ENCODE measurements at places on chromosomes 6 and 20. TPM values are rescaled to one million over a fixed set of nuclear protein-coding genes. Genes with fewer than 3 reads are reported as not detected.

DNA sequence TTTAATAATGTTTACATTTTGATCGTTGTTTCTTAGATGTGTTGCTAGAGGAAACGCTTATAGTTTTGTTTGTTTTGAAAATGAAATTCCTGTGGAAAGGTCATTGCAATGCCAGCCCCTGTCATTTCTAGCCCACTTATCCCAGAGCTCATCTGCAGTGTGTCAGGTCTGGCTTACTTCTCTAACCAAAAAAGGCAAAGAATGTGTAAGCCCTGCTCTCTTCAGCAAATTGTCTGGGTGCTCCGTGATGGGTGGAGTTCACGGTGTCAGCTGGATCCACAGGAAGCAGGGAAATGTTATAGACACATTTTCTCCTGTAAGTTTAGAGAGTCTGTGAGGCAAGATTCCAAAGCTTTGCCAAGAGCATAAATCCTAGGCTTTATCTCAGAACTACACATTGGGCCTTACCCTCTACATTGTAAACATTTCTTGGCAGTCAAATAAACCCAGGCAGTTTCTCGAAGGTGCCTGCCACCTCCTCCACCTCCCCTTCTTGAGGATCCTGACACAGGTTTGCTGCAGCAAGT, 50.9 kb downstream of the RPRD1B start:
- H3K27ac ChIP-seq = peak overlapping the region; percentile 78
- H3K4me3 ChIP-seq = no peak overlapping the region
- DNase-seq = no peak

DNA sequence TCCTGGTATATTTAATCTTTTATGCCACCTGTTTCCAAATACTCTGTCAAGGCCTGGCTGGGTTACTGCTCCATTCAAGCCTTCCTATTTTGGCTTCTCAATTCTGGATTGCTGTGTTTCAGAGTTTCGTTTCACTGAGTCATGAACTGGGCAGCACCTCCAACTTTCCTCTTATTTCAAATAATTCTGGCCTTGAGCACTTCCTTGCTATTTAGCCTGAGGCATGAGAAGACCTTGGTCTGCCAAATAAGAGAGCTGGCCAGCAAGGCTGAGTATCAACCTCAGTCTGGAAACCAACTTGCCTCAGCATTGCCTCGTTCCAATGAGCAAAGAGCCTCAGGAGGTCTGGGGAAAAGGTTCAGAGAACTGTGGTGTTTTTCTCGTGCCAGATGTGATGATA, 66.6 kb downstream of the TNFAIP3 start:
- H3K4me1 ChIP-seq = no peaks in the 10 kb centered on the region
- no peaks in the 10 kb centered on the region for H3K36me3 ChIP-seq
- H3K27ac ChIP-seq = no peak overlapping the region
- H3K27me3 ChIP-seq = no peaks in the 10 kb centered on the region
- no peak overlapping the region for H3K4me3 ChIP-seq
- DNase-seq = no peak

GRCh38 chr6:79776076-79776475, 144.9 kb downstream of the SH3BGRL2 start:
- no peak overlapping the region for H3K4me3 ChIP-seq
- H3K4me1 ChIP-seq = peaks cover 11% of the 10 kb centered on the region
- H3K27ac ChIP-seq = no peak overlapping the region
- no peaks in the 10 kb centered on the region for H3K36me3 ChIP-seq
- DNase-seq = no peak
- no peaks in the 10 kb centered on the region for H3K27me3 ChIP-seq

- no peaks in the 10 kb centered on the region for H3K27me3 ChIP-seq
- DNase-seq = no peak
- no peak overlapping the region for H3K27ac ChIP-seq
- no peak overlapping the region for H3K4me3 ChIP-seq
These were observed 19.1 kb upstream of the CD93 start for GRCh38 chr20:23105193-23105592.

DNA sequence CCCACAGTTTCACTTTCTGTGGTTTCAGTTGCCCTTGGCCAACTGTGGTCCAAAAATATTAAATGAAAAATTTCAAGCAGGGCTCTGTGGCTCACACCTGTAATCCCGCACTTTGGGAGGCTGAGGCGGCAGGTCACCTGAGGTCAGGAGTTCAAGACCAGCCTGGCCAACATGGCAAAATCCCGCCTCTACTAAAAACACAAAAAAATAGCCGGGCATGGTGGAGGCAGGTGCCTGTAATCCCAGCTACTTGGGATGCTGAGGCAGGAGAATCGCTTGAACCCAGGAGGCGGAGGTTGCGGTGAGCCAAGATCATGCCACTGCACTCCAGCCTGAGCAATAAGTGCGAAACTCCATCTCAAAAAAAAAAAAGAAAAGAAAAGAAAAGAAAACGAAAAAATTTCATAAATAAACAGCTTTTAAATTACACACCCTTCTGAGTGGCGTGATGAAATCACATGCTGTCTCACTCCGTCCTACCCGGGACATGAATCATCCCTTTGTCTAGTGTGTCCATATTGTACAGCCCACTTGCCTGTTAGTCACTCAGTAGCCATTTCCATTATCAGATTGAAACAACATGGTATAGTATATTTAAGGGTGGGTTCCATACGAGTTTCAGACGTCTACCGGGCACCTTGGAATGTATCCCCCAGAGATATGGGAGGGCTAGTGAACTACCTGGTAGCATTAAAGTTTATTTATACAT, 11.7 kb downstream of the PTPRK start:
- peaks cover 94% of the 10 kb centered on the region for H3K4me1 ChIP-seq
- no peak overlapping the region for H3K4me3 ChIP-seq
- no peaks in the 10 kb centered on the region for H3K27me3 ChIP-seq
- no peak for DNase-seq
- peak overlapping the region; percentile 68 for H3K27ac ChIP-seq

DNA sequence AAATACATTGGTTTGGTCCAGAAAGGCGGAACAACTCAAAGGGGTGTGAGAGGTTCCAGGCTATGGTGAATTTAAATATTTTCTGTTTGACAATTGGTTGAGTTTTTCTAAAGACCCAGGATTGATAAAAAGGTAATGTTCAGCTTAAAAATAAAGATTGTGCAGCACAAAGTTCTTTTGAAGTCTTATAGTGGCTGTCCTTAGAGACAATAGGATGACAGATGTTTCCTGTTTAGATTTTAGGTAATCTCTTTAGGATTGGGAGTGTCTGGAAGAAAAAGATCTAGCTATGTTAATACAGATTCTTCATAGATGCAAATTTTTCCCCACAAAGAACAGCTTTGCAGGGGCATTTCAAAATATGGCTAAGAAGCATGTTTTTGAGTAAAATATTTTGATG, 119.7 kb downstream of the GRIK2 start:
- H3K4me3 ChIP-seq = no peak overlapping the region
- no peak overlapping the region for H3K27ac ChIP-seq
- peaks cover 2% of the 10 kb centered on the region for H3K4me1 ChIP-seq
- no peaks in the 10 kb centered on the region for H3K27me3 ChIP-seq
- DNase-seq = no peak
- no peaks in the 10 kb centered on the region for H3K36me3 ChIP-seq

- H3K4me1 ChIP-seq = peaks cover 48% of the 10 kb centered on the region
- H3K27ac ChIP-seq = no peak overlapping the region
- no peak for DNase-seq
- no peaks in the 10 kb centered on the region for H3K27me3 ChIP-seq
- H3K4me3 ChIP-seq = no peak overlapping the region
These were observed 110.7 kb downstream of the CHD6 start for GRCh38 chr20:41507436-41507835.

The SPTLC3 gene
- total RNA-seq = 2.6 TPM

The FUT9 gene
- total RNA-seq = under 0.01 TPM

The BPIFA1 gene
- total RNA-seq = not detected

The EFCAB8 gene
- not detected for total RNA-seq

The MLN gene
- not detected for total RNA-seq

The NRN1 gene
- total RNA-seq = 1.2 TPM

The HLA-DMB gene
- total RNA-seq = 1.8 TPM

The PAQR8 gene
- total RNA-seq = 250 TPM

The CD93 gene
- 9.5 TPM for total RNA-seq

Measured in transverse colon (tissue), 4 donors.